ENCODE measurements at places on chromosomes 7 and 10.

DNA sequence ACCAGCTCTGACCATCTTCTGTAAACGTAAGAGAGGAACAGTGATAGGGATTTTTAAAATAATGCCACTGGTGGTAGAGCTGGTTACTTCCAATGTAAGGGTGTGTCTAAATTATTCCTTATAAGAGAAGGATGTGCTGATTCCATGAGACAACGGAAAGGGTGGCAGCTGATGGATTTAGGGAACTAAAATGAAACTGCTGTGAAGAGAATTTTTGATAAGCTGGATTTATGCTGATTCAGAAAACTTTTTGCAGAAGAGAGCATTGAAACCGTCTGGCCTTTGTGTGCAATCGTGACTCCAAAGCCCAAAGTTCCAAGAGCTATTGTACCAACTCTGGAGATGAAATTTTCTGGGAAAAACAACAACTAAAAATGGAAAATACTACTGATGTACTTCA is 301.0 kb downstream of the PRPF18 start:
- no peak for DNase-seq

- DNase-seq: no peak
Observed at GRCh38 chr10:71666639-71667386, 52.8 kb downstream of the C10orf105 start.

GRCh38 chr10:6283655-6284054 is 80.9 kb downstream of the PFKFB3 start:
- no peak for DNase-seq

DNA sequence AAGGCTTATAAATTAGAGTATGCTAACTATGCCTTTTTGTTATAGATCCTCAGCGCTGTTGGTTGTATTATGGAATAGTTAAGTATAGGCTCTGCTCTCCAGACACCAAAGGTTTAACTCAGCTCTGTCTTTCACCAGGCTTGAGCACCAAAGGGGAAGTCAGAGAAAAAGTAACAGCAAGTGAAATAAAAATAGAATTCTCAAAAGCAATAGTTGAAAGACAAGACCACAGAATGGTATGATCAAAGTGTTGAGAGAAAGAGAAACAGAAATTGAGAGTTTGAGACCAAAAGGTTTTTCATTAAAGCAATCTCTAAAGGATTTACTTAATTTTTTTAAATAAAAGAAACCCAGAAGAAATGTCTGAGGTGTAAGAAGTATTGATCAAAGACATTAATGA is 529.8 kb upstream of the C7orf33 start:
- DNase-seq: no peak

DNA sequence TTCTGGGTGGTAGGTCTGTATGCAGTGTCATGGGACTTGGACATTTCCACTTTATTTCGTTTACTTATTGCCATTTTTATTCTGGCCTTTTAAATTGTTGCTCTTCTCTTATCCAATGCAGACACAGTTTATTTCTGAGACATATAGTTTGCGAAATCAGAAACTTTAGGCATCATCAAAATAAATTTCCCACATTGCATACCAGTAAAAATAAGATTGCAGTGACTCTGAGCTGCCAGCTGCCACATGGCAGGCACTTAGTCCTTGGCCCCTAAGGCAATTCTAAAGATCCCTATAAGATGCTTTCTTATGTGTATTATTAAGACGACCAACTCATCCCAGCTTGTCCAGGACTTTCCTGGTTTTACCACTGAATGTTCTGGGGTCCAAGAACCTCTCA is 81.8 kb upstream of the ANKRD1 start:
- no peak for DNase-seq

DNA sequence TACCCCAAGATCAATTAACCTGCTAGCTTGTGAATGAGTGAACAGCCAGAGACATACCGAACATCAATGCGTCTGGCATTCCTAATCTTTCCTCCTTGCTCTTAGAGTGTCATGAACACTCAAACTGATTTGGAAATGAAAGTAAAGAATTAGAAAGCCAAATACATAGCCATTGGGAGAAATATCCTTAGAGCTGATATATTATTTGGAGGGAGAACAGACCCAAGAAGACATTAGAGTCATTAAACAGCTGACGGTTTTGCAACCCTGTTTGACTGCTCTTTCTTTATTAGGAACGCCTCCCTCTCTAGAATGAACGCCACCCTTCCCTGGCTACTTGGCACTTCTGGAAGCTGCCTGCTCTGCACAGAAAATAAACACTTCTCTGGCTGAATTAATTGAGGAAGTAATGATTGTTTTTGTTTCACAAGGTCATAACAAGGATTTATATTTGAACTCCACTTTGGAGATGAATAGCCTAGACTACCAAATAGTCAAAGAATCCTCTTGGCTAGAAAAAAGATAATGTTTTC is 42.8 kb downstream of the CTTNBP2 start:
- DNase-seq: no peak

GRCh38 chr10:86970162-86970981 is 2.1 kb downstream of the ADIRF start:
- DNase-seq: no peak

GRCh38 chr10:86335257-86335656 is 31.3 kb downstream of the GRID1 start:
- DNase-seq: no peak

DNA sequence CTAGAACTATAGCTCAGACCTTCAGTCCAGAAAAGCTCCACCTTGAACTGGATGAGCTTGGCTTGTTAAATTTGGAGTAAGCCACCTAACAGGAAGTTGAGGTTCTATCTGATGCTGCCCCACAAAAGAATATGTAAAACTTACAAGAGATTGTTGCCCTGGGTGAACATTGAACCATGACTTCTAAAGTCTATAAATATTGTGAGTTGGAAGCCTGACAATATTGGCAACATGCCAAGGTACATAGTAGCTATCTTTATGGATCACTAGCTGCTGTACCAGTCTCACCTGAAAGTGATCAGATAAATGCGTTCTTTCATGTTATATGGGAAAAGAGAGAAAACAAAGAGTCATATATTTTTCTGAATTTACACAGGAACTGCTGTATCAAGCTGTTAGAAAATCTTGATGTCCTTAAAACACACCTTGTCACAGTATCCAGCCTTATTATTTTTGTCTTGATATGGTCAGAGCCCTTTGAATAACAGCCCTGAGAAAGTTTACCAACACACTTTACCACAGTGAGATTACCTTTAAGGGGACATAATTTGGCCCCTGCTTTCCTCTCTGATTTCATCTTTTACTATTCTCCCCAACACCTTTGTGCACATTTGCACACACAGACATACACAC is 92.0 kb downstream of the LSMEM1 start:
- no peak for DNase-seq

- no peak for DNase-seq
Observed at GRCh38 chr7:150781103-150781502, 19.1 kb downstream of the TMEM176B start.

DNA sequence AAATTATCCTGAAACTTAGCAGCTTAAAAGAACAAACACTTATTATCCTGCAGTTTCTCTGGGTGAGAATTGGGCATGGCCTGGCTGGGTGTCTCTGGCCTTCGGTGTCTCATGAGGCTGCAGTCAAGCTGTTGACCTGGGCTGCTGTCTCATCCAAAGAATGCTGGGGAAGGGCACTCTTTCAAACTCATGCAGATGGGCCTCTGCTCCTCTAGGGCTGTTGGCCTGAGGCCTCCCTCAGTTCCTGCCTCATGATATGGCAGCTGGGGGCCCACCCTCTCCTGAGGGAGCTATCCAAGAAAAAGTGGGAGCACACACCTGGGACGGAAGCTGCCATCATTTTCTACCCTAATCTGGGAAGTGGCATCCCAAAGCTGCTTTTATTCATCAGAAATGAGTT is 43.6 kb downstream of the DRGX start:
- DNase-seq: no peak

GRCh38 chr10:63478564-63478963 is 12.8 kb upstream of the JMJD1C start:
- peak; percentile 73 for DNase-seq

- no peak for DNase-seq
Observed at GRCh38 chr7:23520582-23520981, 11.2 kb downstream of the TRA2A start.

- DNase-seq: no peak
Observed at GRCh38 chr10:101693651-101693977, 1.4 kb downstream of the FBXW4 start.

- DNase-seq: no peak
Observed at GRCh38 chr7:21572331-21573313, 29.8 kb downstream of the DNAH11 start.

DNA sequence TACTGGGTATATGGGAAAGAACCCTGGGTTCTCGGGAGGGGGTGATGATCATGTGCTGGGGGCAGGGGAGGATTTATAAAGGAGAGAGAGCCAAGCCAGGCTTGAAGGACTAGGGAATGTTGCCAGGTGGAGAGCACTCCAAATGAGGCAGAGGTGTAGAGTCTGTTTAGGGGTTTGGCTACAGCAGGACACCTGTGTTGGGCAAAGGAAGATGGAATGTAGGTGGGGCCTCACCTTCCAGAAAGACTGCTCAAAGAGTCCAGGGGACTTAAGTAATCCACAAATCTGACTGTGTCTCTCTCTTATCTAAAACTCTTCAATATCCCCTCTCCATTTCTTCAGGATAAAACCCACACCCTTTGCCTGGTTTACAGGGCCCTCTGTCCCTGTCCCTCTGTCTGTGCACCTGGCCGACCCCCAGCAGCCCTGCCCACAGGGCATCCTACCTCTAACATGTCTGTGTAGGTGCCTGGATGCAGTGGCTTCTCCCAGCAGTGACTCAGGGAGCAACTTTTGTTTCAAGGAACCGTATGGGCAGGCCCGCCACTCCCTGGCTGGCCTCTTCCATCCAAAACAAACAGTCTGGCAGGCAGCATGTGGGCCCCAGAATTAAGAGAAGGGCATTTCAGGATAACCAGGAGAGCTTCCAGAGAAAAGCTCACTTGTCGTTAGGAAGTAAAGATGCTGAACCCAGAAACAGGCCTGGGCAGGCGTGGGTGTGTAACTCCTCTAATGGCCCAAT is 10.6 kb upstream of the PLEKHA1 start:
- no peak for DNase-seq

DNA sequence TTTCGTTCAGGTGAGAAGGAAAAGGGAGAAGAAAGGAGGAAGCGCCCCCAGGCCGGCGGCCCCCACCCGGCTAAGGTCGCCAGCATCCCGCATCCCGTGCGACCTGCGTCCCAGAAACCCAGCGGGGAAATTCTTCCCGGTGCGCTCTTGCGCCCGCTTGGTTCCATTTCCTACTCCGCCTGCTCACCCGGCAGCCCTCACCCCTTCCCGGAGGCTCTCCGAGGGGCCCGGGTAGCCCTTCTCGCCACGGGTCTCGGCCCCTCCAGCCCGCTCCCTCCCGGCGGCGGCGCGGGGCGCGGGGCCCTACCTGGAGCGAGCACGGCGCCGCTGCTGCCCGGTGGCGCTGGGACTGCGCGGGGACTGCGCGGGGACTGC is at the start of gene PRKCQ:
TSS of gene PRKCQ (minus strand) at position 373 of the 375 bp plus-strand sequence. CDS start 65,141 bp downstream, outside the sequence.
- no peak for DNase-seq

DNA sequence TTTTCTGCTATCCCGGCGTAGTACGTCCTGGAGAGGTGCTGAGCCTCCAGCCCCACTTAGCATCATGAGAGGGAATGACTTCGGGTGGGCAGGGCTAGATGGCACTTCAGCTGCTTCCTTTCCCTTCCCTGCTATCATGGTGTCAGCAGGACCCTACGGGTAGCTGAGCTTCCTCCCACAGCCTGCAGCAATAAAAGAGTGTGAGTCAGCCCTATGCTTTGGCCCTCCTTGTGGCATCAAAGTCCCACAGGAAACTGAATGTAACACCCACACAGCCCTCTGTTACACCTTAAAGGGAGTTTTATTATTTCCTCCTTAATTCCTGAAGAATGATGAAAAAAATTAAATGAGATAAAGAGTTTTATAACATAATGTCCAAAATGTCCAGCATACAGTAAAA is 458.1 kb downstream of the RPS24 start:
- DNase-seq: no peak

DNA sequence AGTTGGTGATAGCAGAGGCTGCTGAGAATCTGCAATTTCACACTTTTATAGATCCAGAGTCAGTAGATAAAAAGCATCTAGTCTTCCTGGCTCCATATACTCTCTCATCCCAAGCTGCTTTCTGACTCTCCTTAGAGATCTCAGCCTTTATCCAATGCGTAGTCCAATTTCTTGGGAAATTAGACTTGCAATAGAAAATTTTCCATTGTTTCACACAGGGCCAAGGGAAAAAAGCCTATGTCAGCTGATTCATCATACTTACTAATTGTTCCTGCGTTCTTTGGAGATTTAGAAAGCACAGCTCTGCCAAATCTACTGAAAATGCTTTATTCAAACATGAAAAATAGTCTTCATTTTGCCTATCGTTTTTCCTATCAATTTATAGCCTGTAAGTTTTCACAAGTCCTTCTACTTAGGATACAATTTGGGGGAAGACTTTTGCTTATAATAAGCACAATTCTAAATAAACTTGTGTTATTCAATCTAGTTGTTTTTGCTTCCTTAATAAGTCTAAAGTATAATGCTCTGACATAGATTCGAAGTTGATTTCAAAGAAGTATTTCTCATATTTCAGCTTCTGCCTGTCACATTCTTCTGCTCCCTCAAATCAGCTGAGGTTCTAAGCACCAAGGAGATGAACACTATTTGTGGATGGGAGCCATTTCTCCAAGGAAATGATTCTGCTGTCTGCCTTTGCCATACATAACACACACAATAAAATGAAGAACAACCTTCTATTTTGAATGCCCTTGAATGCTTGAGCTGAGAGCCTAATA is 165.4 kb downstream of the ADAM12 start:
- no peak for DNase-seq

DNA sequence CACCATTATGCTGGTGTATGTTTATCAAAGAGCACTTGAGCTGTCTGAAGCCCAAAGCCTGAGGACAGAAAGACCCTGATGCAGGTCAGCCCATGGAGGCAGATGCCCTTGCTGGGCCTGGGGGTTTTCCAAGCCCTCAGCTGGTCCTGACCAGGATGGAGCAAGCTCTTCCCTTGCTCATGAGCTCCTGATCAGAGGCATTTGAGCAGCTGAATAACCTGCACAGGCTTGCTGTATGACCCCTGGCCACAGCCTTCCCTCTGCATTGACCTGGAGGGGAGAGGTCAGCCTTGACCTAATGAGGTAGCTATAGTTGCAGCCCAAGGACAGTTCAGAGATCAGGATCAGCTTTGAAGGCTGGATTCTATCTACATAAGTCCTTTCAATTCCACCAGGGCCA is 13.0 kb downstream of the AQP1 start:
- no peak for DNase-seq

Measured in iPS DF 19.7 (cell line).